Pancreas (tissue), 10 donors: ENCODE measurements at places on chromosomes 6 and 20. TPM values are rescaled to one million over a fixed set of nuclear protein-coding genes. Genes with fewer than 3 reads are reported as not detected.

DNA sequence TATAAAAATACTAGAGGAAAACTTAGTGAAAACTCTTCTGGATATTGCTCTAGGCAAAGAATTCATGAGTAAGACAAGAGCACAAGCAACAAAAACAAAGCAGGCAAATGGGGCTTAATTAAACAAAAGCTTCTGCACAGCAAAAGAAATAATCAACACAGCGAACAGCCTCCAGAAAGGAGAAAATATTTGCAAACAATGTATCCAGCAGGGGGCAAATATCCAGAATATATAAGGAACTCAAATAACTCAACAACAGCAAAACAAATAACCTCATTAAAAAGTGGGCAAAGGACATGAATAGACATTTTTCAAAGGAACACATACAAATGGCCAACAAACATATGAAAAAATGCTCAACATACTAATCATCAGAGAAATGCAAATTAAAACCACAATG lies 17.1 kb upstream of the HECA start:
- no peak overlapping the region for H3K4me3 ChIP-seq
- H3K27ac ChIP-seq: no peak overlapping the region
- H3K4me1 ChIP-seq: no peaks in the 10 kb centered on the region
- no peak for DNase-seq

GRCh38 chr6:68778356-68779020 lies 143.4 kb downstream of the ADGRB3 start:
- H3K36me3 ChIP-seq: no peaks in the 10 kb centered on the region
- no peak overlapping the region for H3K4me3 ChIP-seq
- DNase-seq: no peak
- no peak overlapping the region for H3K27ac ChIP-seq
- H3K27me3 ChIP-seq: no peaks in the 10 kb centered on the region
- H3K4me1 ChIP-seq: no peaks in the 10 kb centered on the region

GRCh38 chr6:30799210-30799609 lies 54.9 kb upstream of the IER3 start:
- no peaks in the 10 kb centered on the region for H3K4me1 ChIP-seq
- H3K27me3 ChIP-seq: no peaks in the 10 kb centered on the region
- no peak for DNase-seq
- no peak overlapping the region for H3K27ac ChIP-seq
- H3K4me3 ChIP-seq: no peak overlapping the region
- no peaks in the 10 kb centered on the region for H3K36me3 ChIP-seq

The PBOV1 gene
- not detected for total RNA-seq

The KAT14 gene
- total RNA-seq: 6.2 TPM

DNA sequence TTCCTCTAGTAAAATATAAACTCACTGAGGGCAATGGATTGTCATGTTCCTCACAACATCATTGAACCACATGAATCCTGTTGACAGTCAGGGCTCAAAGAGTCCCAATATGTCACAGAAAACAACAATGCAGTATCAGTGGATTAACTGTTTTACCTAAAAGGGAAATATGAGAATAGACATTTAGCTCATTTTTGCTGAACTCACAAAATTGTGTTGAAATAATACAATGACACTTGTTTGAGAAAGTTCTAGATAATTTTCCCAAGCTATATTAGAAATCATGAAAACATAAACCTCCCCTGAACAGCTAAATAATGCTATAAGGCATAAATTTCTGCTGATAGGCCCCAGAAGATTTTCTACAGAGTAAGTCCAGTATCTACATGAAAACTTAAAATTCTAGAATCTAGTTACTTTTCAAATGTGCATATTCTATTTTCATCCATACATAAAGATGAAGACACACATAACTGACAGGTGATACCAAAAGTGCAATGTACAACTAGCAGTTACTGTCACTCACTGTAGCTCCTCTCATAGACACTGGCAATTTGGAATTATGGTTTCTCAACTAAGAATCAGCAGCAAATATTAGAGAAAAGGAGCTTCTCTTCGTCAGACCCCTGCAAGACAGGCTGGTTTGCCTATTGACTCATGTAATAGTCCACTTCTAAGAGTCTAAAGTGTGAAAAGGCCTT lies 269.9 kb downstream of the PTPRK start:
- no peaks in the 10 kb centered on the region for H3K27me3 ChIP-seq
- no peak overlapping the region for H3K4me3 ChIP-seq
- H3K36me3 ChIP-seq: no peaks in the 10 kb centered on the region
- no peak overlapping the region for H3K27ac ChIP-seq
- peaks cover 4% of the 10 kb centered on the region for H3K4me1 ChIP-seq
- no peak for DNase-seq

- no peaks in the 10 kb centered on the region for H3K27me3 ChIP-seq
- H3K4me1 ChIP-seq: no peaks in the 10 kb centered on the region
- no peak overlapping the region for H3K27ac ChIP-seq
- no peak for DNase-seq
Measured at GRCh38 chr20:47792021-47792618, 6.8 kb upstream of the SULF2 start.

DNA sequence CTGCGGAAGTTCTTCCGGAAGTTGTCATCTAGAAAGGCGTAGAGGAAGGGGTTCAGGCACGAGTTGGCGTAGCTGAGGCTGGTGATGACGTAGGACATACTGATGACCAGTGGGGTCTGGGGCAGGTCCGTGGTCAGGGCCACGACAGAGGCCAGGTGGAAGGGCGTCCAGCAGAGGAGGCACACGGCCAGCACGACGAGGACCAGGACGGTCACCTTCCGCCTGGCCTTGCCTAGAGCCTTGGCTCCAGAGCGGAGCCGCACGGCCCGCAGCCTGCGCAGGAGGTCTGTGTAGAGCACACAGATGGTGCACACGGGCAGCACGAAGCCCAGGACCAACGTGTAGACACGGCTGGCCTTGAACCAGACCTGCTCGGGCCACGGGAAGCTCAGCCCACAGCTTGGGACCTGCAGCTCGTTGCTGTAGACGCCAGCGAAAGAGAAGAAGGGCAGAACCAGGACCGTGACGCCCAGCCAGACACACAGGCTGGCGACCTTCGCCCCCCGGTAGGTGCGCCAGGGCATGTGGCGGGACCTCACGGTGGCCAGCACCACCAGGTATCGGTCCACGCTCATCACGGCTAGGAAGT lies 1.4 kb downstream of the NPBWR2 start:
- peaks cover 3% of the 10 kb centered on the region for H3K4me1 ChIP-seq
- H3K27me3 ChIP-seq: no peaks in the 10 kb centered on the region
- no peak overlapping the region for H3K27ac ChIP-seq
- DNase-seq: no peak

DNA sequence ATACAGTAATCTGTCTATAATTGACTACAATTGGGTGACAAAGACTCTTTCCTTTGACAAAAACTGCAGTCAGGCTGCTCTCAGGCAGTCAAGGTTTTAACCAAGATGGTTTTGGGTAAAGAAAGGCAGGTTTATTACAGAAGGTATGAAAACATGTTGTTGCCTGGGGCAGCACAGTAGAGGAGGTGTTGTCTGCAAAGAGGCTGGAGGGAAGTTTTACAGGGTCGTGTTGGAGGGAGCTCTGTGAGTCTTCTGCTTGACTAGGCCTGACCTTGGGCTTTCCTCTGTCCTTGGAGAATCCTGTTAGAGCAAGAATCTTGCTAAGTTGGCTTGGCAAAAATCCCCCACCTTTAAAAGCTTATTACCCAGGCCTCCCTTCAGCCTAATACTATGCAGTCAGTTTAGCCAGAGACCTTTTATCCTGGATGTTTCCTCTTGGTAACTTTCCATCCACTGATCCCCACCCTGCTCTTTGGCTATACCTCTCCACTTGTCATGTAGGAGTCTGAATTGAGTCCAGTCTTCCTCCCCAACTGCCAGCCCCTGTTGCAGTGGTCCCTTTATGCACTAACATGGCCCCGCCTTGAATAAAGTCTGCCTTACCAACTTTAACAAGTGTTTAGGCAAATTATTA lies 143.0 kb upstream of the SLC22A16 start:
- H3K4me3 ChIP-seq: no peak overlapping the region
- no peaks in the 10 kb centered on the region for H3K27me3 ChIP-seq
- DNase-seq: no peak
- H3K36me3 ChIP-seq: peaks cover 17% of the 10 kb centered on the region
- no peaks in the 10 kb centered on the region for H3K4me1 ChIP-seq

- DNase-seq: no peak
- no peaks in the 10 kb centered on the region for H3K36me3 ChIP-seq
- no peaks in the 10 kb centered on the region for H3K4me1 ChIP-seq
- H3K27me3 ChIP-seq: no peaks in the 10 kb centered on the region
- H3K4me3 ChIP-seq: no peak overlapping the region
- H3K27ac ChIP-seq: no peak overlapping the region
Measured at GRCh38 chr6:90101403-90101802, 195.2 kb downstream of the BACH2 start.

- H3K4me3 ChIP-seq: no peak overlapping the region
- H3K27ac ChIP-seq: no peak overlapping the region
- no peaks in the 10 kb centered on the region for H3K36me3 ChIP-seq
Measured at GRCh38 chr20:36277546-36277945, 28.6 kb upstream of the DLGAP4 start.

- no peak overlapping the region for H3K4me3 ChIP-seq
- H3K36me3 ChIP-seq: no peaks in the 10 kb centered on the region
- no peak overlapping the region for H3K27ac ChIP-seq
- H3K27me3 ChIP-seq: no peaks in the 10 kb centered on the region
- peaks cover 6% of the 10 kb centered on the region for H3K4me1 ChIP-seq
Measured at GRCh38 chr20:9160757-9161156, 91.9 kb downstream of the PLCB4 start.

The IL17A gene
- total RNA-seq: not detected

DNA sequence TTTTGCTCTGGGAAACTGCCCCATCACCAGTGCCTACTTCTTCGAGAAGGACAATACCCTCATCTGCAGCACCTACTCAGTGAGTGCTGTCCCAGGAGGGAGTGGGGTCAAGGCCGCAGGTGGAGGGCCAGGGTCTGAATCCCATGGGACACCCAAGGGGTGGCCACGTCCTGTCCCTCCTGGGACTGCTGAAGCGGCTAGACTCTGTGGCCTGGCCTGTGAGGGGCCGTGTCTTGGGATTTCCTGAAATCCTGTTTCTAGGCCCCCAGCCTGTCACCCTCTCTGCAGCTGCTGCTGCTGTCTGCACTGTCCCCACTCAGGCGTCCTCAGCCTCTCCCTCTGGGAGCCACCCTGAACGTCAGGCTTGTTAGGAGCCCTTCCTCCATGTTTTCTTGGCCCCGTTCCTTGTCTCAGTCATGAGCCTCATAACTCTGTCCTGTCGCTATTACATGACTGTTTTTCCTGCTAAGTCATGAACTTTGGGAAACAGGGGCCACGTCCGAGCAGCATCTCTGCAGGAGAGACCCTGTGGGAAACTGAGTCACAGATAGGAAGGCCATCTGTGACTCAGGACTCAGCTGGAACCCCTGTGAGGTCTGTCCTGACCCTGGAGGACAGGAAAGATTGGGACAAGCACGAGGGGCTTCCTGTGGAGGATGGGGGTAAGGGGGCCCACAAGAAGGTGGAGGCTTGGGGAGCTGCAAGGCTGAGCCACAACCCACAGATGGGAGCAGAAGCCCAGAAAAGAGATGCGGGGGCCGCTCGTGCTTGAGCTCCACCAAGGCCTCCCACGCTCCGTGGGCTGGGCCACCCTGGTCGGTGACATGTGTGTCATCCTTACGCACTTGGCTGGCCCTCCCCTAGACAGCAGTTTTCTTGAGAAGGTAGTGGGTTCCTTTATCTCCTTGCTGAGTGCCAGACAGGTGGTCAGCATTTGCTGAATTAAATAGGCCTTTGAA lies 49.9 kb downstream of the EFCAB8 start:
- H3K27me3 ChIP-seq: no peaks in the 10 kb centered on the region
- H3K4me3 ChIP-seq: no peak overlapping the region
- H3K27ac ChIP-seq: no peak overlapping the region
- no peaks in the 10 kb centered on the region for H3K4me1 ChIP-seq

The MTFR2 gene
- total RNA-seq: 0.34 TPM

DNA sequence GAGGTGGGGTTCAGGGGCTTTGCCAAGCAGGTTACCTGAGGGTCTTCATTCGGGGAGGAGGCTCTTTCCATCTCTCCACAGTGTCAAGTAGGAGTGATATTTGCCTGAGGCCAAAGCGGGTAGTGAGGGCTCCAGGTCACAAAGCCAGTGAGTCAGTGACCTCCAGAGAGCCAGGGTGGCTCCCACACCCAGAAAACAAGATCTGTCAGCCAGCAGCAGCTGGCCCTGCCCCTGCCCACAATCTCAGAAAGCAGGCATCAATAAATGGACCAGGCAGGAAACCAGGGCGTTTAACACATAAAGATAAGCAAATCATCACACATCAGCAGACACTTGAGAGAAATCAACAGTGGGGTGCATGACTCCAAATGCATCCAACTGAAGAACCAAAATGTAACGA lies 250.8 kb downstream of the CDH26 start:
- H3K27me3 ChIP-seq: no peaks in the 10 kb centered on the region
- H3K4me1 ChIP-seq: no peaks in the 10 kb centered on the region
- H3K27ac ChIP-seq: no peak overlapping the region
- no peaks in the 10 kb centered on the region for H3K36me3 ChIP-seq

DNA sequence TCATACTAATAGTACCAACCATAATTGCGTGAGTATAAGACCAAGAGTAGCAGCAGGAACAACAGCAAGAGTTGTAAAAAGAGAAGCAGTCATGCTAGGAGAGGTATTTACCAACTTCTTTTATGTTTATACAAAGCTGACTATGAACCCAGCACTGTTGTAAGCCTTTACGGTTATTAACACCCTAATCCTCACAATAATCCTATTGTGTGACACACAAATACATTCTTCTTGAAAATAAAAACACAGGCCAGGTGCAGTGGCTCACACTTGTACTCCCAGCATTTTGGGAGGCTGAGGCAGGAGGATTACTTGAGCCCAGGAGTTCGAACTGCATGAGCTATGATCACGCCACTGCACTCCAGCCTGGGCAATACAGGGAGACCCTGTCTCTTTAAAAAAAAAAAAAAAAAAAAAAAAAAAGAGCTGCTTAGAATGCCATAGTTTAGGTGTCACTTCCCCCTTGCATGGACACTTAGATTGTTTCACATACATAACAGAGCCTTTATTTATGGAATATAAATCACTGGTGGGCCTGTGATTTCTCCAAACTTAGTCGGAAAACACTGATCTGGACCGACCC lies 20.2 kb downstream of the HCK start:
- H3K27ac ChIP-seq: no peak overlapping the region
- DNase-seq: no peak
- no peaks in the 10 kb centered on the region for H3K36me3 ChIP-seq
- H3K4me3 ChIP-seq: no peak overlapping the region
- H3K4me1 ChIP-seq: no peaks in the 10 kb centered on the region
- no peaks in the 10 kb centered on the region for H3K27me3 ChIP-seq

DNA sequence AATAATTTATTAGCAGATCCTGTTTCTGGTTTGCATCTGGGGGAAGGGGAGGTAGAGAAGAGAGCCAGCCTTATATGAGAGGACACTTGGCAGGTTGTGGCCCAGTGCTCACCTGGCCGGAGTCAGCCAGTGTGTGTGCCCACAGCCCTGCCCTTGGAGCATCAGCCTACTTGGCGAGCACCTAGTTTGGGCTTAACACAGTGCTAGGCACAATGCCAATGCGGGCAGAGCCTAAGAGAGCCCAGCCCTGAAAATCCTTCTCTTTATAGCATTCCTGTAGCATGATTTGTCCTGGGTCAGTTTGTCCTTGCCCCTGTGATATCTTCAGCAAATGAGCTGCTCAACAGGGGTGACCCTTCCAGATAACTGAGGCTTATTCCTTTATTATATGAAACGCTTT lies 73.0 kb downstream of the SLX4IP start:
- H3K36me3 ChIP-seq: no peaks in the 10 kb centered on the region
- H3K4me1 ChIP-seq: peaks cover 3% of the 10 kb centered on the region
- H3K27me3 ChIP-seq: no peaks in the 10 kb centered on the region
- H3K4me3 ChIP-seq: no peak overlapping the region
- no peak overlapping the region for H3K27ac ChIP-seq
- DNase-seq: peak; percentile 48
